ENCODE measurements at places on chromosomes 11 and 22. TPM values are rescaled to one million over a fixed set of nuclear protein-coding genes. Genes with fewer than 3 reads are reported as not detected.

Gene PDHX
- total RNA-seq: 85.4 TPM

DNA sequence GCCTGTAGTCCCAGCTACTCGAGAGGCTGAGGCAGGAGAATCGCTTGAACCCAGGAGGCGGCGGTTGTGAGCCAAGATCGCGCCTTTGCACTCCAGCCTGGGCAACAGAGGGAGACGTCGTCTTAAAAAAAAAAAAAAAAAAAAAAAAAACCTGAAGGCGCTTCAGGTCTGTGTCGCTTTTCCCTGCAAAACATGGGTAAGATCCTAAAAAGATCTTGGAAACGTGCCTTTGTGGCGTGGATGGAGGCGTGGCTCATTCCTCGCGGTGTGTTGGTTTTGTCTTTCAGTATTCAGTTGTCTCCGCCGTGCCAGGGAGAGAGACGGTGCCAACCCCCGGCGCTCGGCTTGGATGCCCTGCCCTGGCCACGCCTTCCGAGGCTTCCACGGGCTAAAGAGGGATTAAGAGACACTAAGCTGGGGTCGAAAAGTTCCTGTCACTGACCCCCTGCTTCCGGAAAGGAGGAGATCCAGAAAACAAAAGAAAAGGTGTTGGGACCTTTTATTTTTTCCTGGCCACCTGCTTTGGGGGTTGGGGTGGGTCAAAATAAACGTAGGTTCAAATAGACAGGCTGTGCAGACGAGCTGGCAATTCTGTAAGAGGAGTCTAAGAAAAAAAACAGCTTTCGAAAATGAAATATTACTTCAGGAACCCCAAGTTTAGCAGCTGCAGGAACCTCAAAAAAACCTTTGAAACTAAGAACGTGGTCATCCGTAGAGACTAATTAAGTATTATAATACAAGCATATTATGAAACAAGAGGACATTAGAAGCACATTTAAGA lies 1.1 kb upstream of the SLC35F2 start:
- DNase-seq: peak; percentile 47

Gene MS4A6E
- not detected for total RNA-seq

DNA sequence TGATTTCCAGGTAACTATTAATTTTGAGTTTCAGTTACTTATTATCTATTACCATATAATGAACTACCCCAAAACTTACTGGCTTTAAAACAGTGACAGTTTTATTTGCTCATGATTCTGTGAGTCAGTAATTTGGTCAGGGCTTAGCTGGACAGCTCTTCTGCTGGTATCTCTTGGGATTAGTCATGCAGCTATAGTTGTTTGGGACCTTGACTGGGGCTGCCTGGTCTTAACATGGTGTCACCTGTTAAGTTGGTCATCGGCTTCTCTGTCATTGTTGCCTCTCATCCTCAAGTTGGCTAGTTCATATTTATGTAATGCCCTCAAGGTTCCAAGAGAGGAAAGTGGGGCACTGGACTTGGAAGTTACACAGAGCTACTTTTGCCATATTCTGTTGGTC lies 177.5 kb downstream of the TMEM135 start:
- no peak for DNase-seq

GRCh38 chr22:22380098-22381030 lies 128.2 kb downstream of the ZNF280B start:
- no peak for DNase-seq

GRCh38 chr11:125114518-125114917 lies 3.1 kb upstream of the TMEM218 start:
- DNase-seq: no peak

DNA sequence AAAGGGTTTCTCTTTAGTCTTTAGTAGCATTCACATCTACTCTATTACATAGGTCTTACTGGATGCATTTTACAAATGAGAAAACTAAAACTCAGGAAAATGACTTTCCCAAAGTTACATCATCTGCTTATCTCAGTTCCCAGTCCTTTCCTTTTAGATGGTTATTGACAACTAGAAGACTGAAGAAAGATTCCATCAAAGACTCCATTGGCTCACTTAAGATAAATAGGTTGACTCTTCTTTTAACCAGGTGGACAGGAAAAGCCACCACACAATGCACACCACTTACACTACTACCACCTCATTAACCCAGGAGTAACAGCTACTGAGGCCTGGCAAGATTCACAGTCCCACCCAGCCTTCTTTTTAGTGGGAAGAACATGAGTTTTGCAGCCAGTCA lies 123.6 kb downstream of the TRIM44 start:
- DNase-seq: no peak

- DNase-seq: peak; percentile 54
Measured at GRCh38 chr22:29478326-29479276, 1.4 kb upstream of the NEFH start.

Gene PKNOX2
- total RNA-seq: not detected

DNA sequence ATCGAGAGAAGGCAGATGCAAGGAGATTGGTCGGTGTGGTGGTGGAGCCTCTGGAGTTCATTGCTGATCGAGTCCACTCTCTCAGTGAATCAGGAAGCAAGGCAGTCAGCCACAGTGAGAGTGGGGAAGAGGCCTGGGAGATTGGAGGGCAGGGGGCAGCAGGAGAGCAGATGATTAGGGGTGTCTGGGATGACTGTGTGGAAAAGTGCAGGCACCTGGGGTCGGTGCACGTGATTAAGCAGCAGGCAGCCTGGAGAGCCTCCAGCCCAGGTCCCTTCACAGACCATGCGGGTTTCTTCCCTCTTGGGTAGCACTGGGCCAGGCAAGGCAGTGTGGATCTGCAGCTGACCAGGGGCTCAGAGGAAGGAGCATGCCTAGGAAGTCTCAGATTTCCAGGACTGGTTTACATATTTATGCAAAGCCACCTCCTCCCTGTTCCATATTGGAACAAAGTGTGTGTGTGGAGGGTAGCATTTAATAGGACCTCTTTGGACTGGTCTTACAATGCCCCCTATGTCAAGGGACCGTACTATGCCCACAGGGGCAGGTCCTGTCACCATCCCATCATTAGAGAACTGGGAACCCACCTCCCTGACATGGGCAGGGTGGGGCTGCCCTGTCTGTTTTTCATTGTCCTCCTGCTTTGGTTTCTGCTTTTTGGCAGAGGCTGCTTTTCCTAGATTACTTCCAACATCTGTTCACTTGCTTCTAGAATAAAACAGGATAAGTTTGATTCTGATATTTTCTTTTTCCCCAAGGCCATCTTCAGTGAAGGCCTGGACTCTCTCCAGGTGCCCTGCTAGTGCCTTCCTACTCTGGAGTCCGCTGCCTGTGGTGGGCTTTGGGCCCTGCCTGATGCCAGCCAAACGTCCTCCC lies 14.0 kb upstream of the GDPD5 start:
- DNase-seq: no peak

DNA sequence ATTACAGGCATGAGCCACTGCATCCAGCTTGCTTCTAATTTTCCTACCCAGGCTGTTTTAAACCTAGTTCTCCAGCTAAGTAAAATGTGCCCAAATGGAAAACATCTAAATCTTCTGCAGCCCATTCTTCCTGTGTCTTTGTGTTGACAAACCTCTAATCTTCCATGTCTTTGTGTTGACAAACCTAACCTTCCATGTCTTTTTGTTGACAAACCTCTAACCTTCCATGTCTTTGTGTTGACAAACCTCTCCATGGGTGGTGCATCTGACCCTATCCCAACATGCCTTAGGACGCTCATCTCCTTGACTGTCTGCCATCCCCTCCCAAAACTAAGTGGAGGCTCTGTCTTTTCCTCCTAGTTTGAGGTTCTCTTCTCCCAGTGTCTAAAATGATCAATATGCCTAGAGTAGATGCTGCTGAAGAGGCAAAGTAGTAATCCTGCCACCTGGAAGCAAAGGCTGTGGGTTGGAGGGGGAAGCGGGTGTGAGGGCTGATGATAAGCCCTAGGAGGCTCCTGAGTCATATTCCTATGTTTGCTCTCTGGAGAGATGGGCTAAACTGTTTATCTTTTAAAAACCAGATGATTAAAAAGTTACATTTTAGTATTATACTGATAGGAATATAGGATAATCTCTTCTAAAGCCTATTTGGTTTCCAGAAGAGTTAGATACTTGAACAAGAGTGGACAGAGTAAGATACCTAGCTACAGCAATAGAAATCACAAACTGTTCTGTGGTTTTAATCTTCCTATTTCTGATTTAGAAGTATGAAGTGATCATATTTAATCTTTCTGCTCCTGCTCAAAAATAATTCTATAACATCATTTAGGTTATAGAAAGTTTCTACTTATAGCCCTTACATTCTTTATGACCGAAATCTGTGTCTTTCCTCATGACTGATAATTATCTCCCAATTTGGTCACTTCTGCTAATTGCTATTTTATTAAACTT lies 7.9 kb downstream of the FEN1 start:
- no peak for DNase-seq

- DNase-seq: no peak
Measured at GRCh38 chr11:59754494-59754858, 700 bp upstream of the STX3 start.

DNA sequence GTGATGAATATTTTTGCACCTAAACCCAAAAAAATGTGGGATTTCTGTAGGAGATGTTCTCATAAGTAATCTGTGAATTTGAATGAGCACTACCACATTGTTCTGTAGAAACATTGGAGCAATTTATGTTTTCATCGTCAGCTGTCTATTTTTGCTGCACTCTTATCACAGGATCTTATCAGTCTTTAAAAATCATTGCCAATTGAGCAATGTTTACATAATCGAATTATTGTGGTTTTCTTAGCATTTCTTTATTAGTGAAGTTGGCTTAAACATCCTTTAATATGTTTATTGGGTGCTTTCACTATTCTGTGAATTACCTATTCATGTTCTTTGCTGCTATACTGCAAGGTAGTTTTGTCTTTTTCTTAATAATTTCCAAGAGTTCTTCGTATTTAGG lies 37.8 kb downstream of the C11orf96 start:
- DNase-seq: no peak

DNA sequence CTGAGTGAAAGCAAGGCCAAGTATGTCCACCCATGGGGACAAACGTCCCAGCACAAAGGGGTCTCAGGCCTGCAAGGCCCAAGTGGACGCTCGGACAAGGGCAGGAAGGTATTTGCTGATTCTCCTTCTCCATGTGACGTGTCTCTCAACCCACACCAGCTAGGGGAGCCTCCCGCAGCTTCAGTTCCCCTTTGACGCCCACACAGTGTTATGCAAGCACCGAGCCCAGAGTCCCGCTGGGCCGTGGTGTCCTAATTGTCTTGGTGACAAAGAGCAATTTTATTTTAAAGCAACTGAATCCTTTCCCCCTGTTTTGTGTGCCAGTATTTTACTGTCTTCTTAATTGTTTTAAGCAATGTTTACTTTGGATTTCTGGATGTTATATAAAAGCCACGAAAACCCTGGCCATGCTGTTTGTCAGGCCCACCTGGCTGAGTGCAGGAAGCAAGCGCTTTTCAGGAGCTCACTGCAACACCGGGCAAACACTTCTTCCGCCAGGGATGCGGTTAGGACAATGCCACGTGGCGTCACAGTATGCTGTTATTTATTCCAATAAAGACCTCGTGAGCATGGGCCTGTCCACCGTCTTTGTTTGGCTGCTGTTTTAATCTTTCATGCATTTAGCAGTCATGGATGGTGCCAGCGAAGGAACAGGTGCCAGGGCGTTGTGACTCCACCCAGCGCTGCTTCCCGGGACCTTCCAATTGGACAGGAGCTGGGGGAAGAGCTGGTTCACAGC lies 8.2 kb upstream of the PARVG start:
- DNase-seq: no peak

Gene GAL3ST1
- total RNA-seq: 8.9 TPM

GRCh38 chr11:134667175-134667500 lies 255.1 kb upstream of the B3GAT1 start:
- DNase-seq: no peak
